ENCODE measurements at places on chromosomes 2 and 18. TPM values are rescaled to one million over a fixed set of nuclear protein-coding genes. Genes with fewer than 3 reads are reported as not detected.
A peak's percentile ranks its signal among the peaks of the same experiment; 100 is the strongest.

The ANXA4 gene
- 7.3 TPM for total RNA-seq

The RPE gene
- total RNA-seq = 17.0 TPM

The SERPINB2 gene
- total RNA-seq = 0.27 TPM

The SANBR gene
- total RNA-seq = 7.4 TPM

The CD8A gene
- total RNA-seq = 0.52 TPM

The SPATA3 gene
- total RNA-seq = not detected

DNA sequence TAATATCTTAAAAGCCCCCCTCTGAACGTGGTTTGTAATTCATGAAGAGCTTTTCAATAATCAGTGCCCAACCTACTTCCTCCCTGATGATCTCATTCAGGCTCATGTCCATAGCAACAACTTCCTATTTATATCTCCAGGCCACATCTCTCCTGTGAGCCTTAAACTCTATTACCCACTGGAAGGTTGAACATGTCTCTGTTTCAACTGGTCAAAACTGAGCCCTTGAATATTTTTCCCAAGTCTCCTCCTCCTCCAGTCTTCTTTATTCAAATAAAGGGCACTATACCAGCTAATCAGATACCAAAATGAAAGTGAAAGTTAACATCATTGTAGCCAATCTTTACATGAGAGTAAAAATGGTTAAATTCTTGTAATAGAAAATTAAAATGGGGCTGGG is 63.7 kb upstream of the ITGA4 start:
- no peaks in the 10 kb centered on the region for H3K4me1 ChIP-seq
- H3K36me3 ChIP-seq = no peaks in the 10 kb centered on the region
- no peak for DNase-seq
- H3K27me3 ChIP-seq = no peaks in the 10 kb centered on the region

- DNase-seq = no peak
- peak overlapping the region; percentile 7 for H3K27ac ChIP-seq
- no peaks in the 10 kb centered on the region for H3K36me3 ChIP-seq
- H3K4me3 ChIP-seq = no peak overlapping the region
Observed at GRCh38 chr2:42859006-42859552, 66.7 kb upstream of the HAAO start.

DNA sequence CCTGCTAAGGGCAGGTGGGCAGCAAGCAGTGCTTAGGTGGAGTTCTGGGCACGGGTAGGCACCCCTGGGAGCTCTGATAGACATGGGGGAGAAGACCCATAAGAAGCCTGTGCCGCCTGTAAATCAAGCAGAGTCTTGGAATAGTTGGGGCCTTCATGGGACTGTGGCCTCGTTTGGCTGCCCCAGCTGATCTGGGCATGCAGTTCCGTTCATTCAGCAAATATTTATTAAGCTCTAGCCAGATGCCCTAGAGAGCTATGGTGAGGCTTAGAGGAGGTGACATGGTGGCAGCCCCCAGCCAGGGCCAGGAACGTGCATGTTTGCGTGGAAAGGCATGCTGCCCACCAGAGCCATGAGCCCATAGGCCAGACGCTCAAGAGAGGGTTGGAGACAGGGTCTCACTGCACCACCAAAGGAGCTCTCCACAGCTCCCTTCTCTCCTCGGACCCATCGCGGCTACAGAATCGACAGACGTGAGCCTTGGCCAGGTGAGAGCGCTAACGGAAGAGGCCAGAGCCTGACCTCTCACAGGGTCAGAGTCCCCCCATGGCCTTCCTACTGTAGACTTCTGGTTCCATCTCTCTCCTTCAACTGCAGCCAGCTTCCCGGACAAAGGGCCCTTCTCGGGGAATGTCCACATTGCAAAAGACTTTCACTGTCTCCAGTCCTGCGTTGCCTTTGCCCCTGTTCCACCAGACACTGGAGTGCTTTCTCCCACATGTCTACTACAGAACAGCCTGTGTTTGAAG is 135.7 kb downstream of the INHBB start:
- no peaks in the 10 kb centered on the region for H3K36me3 ChIP-seq
- DNase-seq = no peak
- H3K27ac ChIP-seq = no peak overlapping the region
- H3K4me1 ChIP-seq = no peaks in the 10 kb centered on the region
- H3K4me3 ChIP-seq = no peak overlapping the region
- H3K27me3 ChIP-seq = no peaks in the 10 kb centered on the region

DNA sequence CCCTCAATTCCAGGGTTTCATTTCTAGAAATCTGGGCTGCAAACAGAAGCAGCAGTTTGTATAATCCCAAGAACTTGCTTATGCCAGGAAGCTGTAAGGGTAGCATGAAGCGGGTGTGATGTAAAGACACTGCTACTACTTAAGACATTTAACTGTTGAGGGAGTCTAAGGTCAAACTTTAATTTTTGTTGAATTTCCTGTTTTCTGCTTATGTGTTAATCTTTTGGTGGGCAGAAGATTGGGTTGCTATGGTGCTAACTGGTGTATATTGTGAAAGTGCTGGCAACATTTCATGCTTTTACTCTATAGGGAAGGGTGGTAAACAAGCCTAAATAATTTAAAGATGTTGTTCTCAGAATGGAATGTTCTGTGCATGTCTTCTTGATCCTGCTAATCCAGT is 2.7 kb downstream of the NCOA1 start:
- DNase-seq = no peak
- peak overlapping the region; percentile 92 for H3K4me3 ChIP-seq
- peaks cover 43% of the 10 kb centered on the region for H3K4me1 ChIP-seq
- H3K27me3 ChIP-seq = no peaks in the 10 kb centered on the region
- H3K36me3 ChIP-seq = no peaks in the 10 kb centered on the region

DNA sequence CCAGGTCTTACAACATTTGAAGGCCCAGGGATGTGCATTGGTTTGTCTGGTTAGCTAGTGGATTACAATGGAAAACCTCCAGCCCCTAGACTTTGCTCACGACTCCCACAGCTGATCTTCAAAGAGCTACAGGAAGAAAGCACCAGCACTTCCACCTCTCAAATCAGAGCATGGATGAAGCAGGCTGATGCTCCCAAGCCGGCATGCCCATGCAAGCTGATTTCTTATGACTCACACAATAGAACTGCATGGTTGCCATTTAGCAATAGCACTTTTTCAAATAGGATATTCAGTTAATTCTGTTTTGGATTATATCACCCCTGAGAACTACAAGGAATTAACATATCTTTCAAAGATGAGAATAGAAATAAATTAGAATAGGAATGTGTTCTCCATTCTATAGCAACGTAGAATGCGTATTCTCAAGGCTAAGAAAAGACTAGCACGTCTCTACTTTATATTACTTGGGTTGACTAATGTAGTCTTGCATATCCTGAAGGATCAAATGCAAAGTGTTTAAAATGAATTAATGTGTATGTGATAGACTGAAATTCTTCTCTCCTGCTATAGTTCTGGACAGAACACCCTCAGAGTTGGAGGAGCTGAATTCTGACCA is 292.4 kb downstream of the TRIB2 start:
- no peaks in the 10 kb centered on the region for H3K36me3 ChIP-seq
- no peak for DNase-seq
- H3K27ac ChIP-seq = no peak overlapping the region
- no peaks in the 10 kb centered on the region for H3K27me3 ChIP-seq

GRCh38 chr2:200171731-200172482 is 134.6 kb upstream of the SPATS2L start:
- H3K4me3 ChIP-seq = no peak overlapping the region
- DNase-seq = no peak
- H3K36me3 ChIP-seq = no peaks in the 10 kb centered on the region
- H3K27ac ChIP-seq = no peak overlapping the region

- no peak for DNase-seq
- H3K4me3 ChIP-seq = no peak overlapping the region
- H3K36me3 ChIP-seq = no peaks in the 10 kb centered on the region
- H3K27me3 ChIP-seq = no peaks in the 10 kb centered on the region
Observed at GRCh38 chr2:180573951-180574350, 406.5 kb upstream of the UBE2E3 start.

- DNase-seq = no peak
- peaks cover 14% of the 10 kb centered on the region for H3K36me3 ChIP-seq
- H3K27ac ChIP-seq = no peak overlapping the region
- H3K4me3 ChIP-seq = peak overlapping the region; percentile 82
- H3K4me1 ChIP-seq = peaks cover 22% of the 10 kb centered on the region
Observed at GRCh38 chr18:79681484-79682387, 2.1 kb downstream of the CTDP1 start.

- no peak for DNase-seq
- H3K27me3 ChIP-seq = no peaks in the 10 kb centered on the region
- H3K4me3 ChIP-seq = no peak overlapping the region
- H3K36me3 ChIP-seq = peaks cover 92% of the 10 kb centered on the region
- no peaks in the 10 kb centered on the region for H3K4me1 ChIP-seq
- H3K27ac ChIP-seq = no peak overlapping the region
Observed at GRCh38 chr2:239106314-239106908, 258.5 kb downstream of the TWIST2 start.

GRCh38 chr18:55508651-55509050 is 79.3 kb downstream of the TCF4 start:
- H3K27ac ChIP-seq = peak overlapping the region; percentile 78
- DNase-seq = no peak
- H3K27me3 ChIP-seq = no peaks in the 10 kb centered on the region
- H3K36me3 ChIP-seq = no peaks in the 10 kb centered on the region

All from heart left ventricle (tissue), 16 donors.